ENCODE measurements at places on chromosomes 11 and 22. TPM values are rescaled to one million over a fixed set of nuclear protein-coding genes. Genes with fewer than 3 reads are reported as not detected.

- DNase-seq, result no peak
These were observed 19.8 kb upstream of the GNB1L start for GRCh38 chr22:19874307-19875060.

DNA sequence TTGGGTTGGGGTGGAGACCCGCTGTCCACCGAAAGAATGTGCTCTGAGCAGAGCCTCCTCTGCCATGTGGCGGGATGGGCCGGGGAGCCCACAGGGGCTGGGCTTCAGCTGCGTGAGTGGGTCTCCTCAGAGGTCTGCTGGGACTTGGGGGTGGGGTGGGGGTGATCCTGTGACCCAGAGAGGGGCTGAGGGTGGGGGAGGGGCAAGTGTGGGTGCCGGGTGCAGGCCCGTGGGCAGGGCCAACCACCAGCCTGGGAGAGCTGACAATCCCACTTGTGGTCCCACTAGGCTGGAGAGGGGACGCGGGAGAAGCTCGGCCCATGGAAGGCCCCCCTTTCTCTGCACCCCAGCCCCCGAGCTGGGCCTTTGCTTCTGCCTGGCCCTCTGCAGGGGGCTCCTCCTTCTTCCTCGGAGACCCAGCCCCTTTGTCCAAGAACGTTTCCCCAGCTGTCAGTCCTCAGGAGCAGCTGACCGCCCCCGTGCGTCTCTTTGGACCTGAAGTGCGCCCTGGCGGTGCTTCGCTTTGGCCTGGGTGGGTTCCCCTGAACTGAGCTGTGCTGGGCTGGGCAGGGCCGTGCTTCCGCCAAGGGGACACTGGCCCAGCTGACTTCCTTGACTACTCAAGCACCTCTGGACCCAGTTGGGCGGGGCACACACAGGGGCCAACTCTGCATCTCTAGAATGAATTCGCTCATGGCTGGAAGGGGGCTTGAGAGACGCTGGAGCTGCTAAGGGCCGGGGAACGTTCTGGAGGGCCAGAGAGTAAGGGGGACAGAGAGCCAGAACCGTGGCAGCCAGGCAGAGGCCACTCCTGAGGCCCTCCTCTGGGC lies 30.2 kb downstream of the OSBPL5 start:
- DNase-seq, result no peak

DNA sequence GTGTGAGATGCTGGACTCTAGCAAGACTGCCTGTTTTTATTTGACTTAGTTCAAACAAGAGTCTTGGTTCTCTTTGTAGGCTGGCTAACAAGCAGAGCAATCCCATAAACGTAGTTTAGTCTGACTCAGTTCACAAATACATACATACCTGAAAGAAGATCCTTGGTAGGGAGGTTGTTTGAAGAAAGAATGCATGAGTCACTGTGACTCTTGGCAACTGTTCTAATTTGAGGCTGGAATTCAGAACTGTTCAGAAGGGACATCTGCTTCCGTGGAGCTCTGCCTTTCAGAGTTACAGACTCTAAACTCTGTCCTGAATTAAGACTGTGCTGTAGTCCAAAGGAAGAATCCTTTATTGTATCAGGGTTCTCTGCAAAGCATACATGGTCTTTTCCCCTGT lies 32.2 kb downstream of the C2CD3 start:
- peak; percentile 96 for DNase-seq

- DNase-seq, result no peak
These were observed 70.2 kb upstream of the LMO1 start for GRCh38 chr11:8333811-8334401.

DNA sequence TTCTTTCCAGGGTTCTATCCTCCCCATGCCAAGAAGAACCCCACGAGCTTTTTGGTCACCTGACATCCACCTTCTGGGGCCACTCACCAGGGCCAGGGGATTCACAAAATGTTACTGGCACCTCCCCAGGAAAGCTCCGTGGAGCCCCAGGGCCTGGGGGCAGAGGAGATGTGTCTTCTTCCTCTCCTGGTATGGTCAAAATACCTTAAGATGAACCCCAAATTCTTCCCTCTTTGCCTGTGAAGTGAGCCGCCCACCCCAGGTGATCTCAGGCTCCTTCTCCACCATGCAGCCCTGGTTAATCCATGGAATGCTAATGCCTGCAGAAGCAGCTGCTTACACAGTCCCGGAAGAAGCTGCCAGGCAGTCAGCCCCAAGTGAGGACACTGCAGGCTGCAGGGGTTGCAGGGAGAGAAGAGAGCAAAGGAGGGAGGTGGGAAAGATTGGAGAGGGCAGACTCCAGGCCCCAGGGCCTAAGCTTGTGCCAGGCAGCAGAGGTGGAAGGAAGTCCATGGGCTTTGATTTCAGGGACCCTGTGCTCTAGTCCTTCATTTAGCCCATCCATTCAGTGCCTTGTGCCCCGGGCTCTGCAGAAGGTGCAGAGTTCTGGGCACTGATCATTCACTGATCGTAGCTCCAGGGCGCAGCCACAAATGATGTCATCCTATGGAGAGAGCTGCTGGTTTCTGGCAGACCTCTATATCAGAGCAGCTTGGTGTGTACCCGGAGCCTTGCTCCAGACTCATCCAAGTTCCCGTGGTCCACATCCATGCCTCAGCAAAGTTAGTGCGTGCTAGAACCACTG lies 127.9 kb upstream of the NECTIN1 start:
- DNase-seq, result no peak

- DNase-seq, result no peak
These were observed 73.4 kb upstream of the TEAD1 start for GRCh38 chr11:12600829-12601228.

- DNase-seq, result no peak
These were observed 289.7 kb downstream of the ST3GAL4 start for GRCh38 chr11:126645186-126645585.

GRCh38 chr11:60393016-60393415 lies 3.2 kb upstream of the MS4A14 start:
- DNase-seq, result no peak

DNA sequence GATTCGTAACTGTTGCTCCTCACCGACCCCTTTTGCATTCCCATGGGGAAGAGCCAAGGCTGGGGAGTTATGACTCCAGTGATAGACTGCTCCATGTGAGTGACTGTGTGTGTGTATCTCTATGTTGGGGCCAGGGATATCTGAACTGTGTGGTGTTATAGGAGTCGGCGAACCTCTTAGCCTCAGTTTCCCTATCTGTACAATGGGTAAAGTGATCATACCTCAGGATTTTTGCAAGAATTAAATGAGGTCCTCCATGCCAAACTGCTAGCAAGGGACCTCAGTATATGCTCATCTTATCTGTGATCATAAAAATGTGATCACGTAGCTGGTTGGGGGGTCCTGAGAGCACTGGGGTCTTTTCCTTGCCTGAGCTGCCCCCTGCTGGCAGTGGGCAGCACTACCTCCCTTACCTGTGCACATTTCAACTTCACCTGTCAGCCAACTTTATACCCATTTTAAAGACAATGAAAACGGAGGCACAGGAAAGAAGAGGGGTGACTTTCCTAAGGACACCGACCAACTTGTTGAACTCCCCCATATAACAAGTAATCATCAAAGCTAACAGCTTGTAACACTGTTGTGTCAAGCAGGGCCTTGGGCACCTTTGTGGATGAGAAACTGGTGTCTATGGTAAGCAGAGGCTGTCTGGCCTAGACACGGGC lies 1.4 kb upstream of the DPP3 start:
- DNase-seq, result peak; percentile 45

DNA sequence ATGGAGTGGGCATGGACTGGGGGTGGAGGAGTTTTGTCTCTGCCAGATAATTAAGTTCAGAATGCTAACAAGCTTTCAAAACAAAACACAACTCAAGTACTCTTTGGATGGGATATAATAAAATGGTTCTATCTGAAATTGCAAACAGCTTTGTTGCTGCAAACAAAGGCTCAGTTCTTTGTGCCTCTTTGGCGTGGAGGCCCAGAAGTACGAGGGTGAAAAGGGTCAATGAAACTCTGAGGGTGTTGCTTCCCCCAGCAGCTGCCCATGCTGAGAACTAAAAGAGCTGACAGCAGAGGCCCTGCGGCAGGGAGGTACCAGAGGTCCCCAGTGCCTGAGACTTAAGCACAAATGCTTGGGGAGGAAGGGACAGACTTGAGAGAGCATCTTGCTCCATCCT lies 26.5 kb upstream of the IGSF22 start:
- DNase-seq, result no peak

DNA sequence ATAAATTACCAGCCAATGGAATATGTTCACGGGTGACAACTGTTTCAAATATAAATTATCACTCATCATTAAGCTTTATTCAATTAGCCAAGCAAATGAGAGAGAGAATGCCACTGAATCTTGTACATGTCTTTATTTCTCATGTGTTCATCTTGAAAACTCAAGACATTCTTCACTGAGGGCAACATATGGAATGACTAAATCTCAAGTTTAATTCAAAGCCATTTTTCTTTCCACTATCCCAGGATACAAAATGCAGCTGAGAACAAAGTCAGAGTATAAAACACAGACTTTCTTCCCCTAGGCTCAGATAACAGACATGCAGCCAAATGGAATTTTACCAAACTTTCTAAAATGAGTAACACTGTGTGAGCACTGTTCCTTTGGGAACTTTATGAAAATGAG lies 12.1 kb upstream of the BBOX1 start:
- DNase-seq, result no peak

DNA sequence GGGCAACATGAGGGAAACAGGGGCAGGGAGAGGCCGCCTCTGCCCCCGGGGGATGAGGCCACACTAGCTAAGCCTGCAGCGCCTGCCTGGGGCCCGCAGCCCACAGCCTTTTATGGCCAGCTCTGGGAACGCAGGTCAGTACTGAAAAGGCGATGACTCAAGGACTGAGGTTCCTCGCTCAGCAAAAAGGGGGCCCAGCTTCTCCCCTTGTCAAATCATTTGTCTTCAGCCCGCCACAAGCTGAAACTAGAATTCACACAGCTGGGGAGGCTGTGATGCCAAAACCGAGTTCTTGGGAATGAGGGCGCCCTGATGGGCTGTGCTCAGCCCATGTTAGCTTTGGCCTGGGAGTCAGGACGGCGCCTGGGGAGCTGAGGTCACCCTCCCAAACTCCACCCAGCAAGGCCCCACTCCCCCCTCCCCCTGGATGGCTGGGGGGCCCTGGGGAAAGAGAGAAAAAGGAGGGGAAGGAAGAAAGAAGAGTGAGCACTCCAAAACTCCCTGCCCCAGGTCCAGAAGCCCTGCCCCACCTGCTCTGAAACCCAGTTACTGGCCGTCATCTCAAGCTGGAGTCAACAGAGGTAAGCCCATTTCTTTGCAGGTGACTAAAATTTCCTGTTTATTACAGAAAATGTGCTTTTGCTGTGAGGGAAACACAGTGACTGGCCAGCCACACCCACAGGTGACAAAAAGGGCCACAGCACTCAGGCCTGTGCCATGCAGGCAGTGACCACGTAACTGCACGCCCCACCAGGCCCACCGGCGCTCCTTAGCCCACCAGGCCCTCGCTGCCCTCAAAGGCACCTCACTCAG lies 13.7 kb downstream of the EHD1 start:
- DNase-seq, result no peak

GRCh38 chr22:44545773-44546172 lies 47.7 kb upstream of the RTL6 start:
- no peak for DNase-seq

Gene LRRC55
- not detected for total RNA-seq

Gene OSM
- total RNA-seq, result not detected

Gene ACRV1
- 0.26 TPM for total RNA-seq
